ENCODE measurements at places on chromosomes 6 and 20. TPM values are rescaled to one million over a fixed set of nuclear protein-coding genes. Genes with fewer than 3 reads are reported as not detected.
A peak's percentile ranks its signal among the peaks of the same experiment; 100 is the strongest.

DNA sequence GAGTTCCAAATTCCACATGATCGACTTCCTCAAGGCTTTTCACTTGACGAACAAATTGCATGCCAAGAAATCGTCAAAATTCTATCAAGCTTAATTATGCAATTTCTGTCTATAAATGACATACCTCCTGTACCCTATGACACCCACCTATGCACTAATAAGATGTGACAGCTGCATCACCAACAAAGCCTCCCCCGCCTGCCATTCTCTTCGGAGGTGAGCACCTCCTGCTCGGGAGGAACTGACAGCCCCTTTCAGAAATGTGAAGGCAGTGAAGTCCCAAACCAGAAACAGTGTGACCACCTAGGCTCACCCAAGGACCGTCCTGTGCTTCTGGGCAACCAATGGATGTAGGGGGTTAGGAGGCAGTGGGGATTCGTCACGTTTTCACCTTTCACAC lies 37.1 kb downstream of the GPR6 start:
- DNase-seq = no peak

GRCh38 chr20:59483481-59483880 lies 120.9 kb upstream of the PHACTR3 start:
- no peak for DNase-seq

GRCh38 chr6:83294676-83295075 lies 101.5 kb downstream of the RWDD2A start:
- no peak for DNase-seq

DNA sequence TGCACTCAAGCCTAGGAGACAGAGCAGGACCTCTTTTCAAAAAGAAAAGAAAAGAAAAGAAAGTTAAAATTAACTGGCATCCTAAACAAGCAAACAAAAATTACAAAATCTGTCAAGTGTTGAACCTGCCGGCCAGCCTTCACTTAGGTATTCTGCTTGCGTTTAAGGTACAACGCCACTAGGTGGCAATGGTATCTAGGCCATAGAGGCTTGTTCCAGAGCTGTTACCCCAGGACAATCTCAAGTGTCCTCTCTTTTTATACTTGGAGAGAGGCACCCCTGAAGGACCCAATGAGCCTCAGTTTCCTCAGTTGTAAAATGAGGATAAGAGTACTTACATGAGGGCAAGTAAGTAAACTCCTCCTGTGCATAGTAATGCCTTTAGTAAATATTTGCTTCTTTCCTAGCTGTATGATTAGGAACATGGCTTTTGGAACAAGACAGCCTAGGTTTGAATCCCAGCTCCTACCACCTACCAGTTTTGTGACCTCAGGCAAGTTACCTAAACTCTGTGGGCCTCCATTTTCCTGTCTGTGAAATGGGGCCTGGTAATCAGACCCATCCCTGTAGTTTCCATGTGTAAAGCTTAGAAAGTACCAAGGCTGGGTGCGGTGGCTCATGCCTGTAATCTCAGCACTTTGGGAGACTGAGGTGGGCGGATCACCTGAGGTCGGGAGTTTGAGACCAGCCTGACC lies 5.8 kb upstream of the PACSIN1 start:
- DNase-seq = peak; percentile 59

DNA sequence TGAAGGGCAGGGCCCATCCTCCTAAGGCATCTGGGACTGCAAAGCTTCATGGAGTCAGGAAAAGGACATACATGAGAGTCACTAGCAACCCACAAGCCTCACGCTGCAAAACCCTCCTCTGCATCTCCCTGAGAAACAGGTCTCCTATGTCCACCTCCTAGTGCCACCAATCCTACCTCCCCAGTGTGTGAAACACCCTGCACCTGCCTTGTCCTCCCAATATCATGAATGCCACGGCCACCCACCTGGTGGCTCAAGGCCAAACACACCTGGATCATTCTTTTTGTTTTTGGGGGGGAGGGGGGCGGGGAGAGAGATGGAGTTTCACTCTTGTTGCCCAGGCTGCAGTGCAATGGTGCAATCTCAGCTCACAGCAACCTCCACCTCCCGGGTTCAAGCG lies 90.5 kb downstream of the ZMYND8 start:
- DNase-seq = no peak

GRCh38 chr6:159529934-159530333 lies 163.1 kb downstream of the SOD2 start:
- no peak for DNase-seq

GRCh38 chr20:44067650-44068081 lies 119.3 kb downstream of the JPH2 start:
- DNase-seq = no peak

GRCh38 chr20:23548408-23548807 lies 19.9 kb downstream of the CST9L start:
- no peak for DNase-seq

DNA sequence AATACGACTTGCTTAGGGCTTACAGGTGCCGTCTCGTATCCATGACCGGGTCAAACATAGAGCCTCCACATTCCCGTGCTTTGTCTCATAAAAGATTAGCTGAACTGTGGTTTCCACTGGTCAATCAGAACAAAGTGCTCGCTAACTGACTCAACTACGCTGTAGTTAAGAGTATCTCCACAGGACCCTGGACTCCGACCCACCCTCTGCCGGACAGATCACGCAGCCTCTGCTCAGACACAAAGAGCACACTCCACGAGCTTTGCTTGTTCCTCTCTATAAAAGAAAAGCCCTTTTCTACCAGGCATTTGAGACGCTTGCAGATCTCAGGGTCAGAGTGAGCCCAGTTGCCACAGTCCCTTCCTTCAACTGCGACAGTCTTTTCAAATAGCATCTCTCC lies 298.7 kb upstream of the CDH4 start:
- no peak for DNase-seq

DNA sequence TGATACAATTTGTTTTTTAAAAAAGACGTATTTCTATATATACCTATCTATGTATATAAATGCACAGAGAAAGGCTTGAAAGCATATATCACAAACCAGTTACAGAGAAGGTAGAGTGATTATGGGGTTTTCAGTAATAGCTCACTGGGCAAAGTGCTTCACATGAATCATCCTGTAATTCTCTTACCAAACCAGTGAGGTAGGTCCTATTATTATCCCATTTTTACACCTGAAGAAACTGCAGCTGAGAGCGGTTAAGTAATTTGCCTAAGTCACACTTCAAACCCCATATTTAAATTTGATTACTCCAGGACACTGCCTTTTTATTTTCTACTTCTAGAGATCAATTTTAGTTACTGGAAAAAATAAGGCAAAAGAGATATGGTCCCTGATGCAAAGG lies 4.4 kb downstream of the GSS start:
- DNase-seq = no peak

DNA sequence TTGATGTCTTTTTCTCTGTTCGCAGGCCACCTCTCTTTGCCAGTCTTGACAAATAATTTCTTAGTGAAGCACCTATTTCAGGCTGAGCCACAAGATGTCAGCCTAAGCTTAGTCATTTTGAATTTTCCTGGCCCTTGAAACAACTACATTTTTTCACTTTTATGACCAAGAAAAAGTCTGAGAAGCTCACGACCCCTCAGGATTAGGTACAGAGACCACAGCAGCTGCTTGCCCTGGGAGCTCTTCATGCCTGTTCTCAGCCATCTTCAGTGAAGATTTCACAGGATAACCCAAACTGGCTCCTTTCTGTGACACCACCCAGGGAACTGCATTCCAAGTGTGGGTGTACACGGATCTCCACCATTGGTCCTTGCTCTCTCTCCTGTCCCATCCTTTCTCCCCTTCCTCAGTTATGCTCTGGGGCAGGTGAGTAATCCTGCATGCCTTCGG lies 38.4 kb upstream of the SPTLC3 start:
- DNase-seq = no peak

DNA sequence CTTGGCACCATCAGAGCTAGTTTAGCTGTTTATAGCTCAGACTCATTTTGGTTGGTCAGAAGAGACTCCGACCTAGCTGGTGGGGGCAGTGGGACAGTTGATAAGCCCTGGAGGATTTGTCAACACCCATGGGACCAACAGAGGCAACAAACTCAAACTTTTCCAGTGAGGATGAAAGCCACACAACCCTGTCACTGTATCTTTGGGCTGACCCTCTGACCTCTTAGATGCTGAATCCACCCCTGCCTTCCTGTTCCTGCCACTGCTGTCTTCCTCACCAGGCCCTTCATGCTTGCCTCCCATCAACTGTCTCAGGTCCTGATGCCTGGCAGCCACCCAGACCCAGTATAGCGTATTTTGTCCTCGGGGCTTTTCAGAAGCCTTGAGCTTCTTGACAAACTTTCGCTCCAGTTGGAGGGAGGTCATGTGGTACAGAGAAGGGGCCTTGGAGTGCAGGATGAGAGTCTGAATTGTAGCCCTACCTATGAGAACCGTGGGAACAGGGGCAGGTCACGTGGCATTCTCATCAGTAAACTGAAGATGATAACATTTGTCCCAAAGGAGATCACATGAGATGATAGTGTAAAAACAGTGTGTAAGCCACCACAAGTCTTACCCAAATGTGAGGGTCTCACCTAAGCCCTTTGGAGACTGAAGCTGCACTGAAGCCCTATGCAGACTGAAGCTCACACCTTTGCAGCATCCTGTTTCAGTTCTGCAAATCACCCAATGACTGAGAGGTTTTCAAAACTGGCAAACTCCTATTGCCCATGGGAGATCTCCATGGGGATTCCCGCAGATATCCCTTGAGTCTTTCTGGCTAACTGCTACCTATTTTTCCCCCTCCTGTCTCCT lies 72.0 kb upstream of the F13A1 start:
- DNase-seq = no peak

- DNase-seq = no peak
Measured at GRCh38 chr6:136812174-136812573, 10.2 kb upstream of the PEX7 start.

GRCh38 chr20:56634307-56634706 lies 5.2 kb downstream of the TFAP2C start:
- DNase-seq = no peak

- DNase-seq = no peak
Measured at GRCh38 chr6:1067346-1067745, 244.6 kb upstream of the FOXQ1 start.

- DNase-seq = no peak
Measured at GRCh38 chr20:61682996-61683681, 382.5 kb downstream of the TAF4 start.

DNA sequence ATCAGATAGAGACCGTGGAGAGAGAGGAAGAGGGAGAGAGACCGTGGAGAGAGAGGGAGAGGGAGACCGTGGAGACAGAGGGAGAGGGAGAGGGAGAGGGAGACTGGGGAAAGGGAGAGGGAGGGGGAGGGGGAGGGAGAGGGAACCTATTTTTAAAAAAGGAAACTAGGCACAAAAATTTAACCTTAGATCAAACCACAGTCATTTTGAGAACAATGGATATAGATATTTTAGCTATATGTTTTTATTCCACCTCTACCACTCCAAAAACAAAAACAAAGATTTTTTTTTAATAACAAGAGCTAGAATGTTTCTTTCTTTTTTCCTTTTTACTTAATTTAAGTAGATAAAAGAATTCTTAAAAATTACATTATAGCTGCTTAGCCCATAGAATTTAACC lies 65.1 kb upstream of the SCGN start:
- no peak for DNase-seq

GRCh38 chr6:142313284-142313683 lies 11.5 kb downstream of the ADGRG6 start:
- DNase-seq = no peak

- DNase-seq = no peak
Measured at GRCh38 chr6:497258-497657, 105.7 kb downstream of the IRF4 start.

DNA sequence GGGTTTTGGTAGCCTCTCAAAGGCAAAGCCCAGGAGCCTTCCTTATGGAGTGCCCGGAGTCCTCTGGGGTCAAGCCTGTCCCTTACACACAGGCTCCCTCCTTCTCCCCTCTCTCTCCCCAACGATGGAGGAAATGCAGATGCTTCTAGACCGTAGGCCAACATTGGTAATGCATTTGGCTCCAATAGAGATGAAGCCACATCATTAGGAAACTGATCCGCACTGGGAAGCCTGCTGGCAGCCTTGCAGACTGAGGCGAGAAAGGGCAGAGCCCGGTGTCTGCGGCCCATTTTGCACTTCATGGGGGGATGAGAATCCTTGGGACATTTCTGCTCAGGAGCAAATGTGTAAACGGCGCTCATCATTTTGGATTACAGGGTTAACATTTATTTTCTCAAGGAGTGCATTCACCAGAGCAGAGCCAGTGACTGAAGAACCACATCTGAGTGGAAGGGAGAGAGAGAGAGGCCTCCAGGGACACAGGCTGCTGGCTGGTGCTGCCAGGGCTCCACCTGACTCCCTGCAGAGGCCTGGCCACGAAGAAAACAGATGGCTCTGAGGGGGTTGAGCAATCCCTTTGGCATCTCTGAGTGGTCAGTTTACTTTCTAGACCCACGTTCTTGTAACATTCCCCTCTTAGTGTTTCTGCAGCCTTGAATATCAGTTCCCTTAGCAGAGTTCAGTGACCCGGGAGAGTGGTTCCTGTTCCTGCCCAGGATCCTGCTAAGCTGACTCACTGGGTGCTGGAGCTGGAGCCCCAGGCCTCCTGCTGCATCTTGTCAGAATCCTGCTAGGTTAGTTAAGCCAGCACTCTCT lies 4.4 kb upstream of the CST3 start:
- no peak for DNase-seq

DNA sequence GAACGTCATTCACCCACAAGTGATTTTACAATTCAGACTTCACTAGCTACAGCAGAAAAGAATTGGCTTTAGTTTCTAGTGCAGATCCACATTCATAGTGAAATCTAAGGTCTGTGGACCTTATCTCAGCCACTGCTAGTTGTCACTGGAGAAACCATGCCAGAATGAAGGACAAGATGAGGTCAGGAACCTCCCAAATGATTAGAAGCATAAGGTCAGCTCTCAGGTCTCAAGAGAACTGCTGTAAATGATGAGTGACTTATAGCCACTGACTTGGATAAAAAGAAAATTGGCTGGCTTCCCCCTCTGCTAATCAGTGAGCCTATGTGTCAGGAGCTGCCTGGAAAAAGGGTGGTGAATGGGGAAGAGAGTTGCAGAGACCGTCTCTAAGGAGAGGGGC lies 265.3 kb upstream of the BMP2 start:
- DNase-seq = no peak

GRCh38 chr6:46029602-46030001 lies 13.9 kb upstream of the CLIC5 start:
- no peak for DNase-seq

Gene TCF19
- 80.7 TPM for total RNA-seq

Gene ACTL10
- 3.7 TPM for total RNA-seq

Gene BCAS1
- total RNA-seq = not detected

Gene SEL1L2
- total RNA-seq = not detected

Gene ESF1
- 10.1 TPM for total RNA-seq

Gene CAPN11
- total RNA-seq = not detected

Gene ENPP3
- total RNA-seq = 0.45 TPM

All from activated CD4-positive, alpha-beta memory T cell treated with anti-CD3 and anti-CD28 coated beads, Interleukin-2, amount 10 ng/mL, durations not matched to agents 7 days and 5 days (primary cell).